ENCODE measurements at places on chromosomes 3 and 15. TPM values are rescaled to one million over a fixed set of nuclear protein-coding genes. Genes with fewer than 3 reads are reported as not detected.

DNA sequence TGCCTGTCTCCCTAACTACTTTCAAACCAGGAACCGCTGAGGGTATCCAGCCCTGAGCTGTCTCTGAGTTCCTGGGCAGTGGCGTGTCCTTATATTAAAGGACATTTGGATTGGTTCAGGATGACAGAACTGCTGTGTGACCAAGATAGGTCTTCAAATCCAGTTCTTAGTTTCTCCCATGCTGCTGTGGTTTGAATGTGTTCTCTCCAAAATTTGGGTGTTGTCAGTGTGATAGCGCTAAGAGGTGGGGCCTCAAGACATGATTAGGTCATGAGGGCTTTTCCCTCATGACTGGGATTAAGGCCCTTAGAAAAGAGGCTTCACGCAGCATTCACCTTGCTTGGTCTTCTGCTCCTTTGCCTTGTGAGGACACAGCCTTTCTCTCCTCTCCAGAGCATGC, 376.5 kb upstream of the TPM1 start:
- DNase-seq = no peak

DNA sequence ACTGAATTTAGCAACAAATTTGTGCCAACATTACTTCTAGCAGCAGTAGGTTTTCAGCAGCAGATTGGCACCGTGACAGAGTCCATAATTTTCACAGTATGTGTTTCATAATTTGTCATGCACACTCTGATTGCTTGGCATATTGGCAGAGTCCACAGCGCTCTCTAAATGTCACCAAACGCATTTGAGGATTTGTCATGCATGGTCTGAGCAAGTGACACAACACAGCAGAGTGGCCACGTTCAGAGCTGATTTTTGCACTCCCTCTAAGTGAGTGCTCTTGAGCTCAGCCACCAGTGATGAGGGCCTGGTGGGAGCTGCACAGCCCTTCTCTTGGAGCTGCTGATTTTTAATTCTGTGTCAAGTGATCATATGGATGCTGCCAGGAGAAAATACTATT, 1270.8 kb downstream of the ROBO1 start:
- DNase-seq = no peak

DNA sequence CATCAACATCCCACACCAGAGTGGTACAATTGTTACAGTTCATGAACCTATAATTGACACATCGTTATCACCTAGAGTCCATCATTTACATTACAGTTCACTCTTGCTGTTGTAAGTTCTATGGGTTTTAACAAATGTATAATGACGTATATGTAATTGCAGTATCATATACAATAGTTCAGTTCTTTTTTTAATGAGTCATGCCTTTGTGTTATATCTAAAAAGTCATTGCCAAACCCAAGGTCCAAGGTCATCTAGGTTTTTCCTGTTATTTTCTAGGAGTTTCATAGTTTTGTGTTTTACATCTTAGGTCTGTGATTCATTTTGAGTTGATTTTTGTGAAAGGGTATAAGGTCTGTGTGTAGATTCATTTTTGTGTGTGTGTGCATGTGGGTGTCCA, 160.9 kb upstream of the GALNT15 start:
- DNase-seq = no peak

DNA sequence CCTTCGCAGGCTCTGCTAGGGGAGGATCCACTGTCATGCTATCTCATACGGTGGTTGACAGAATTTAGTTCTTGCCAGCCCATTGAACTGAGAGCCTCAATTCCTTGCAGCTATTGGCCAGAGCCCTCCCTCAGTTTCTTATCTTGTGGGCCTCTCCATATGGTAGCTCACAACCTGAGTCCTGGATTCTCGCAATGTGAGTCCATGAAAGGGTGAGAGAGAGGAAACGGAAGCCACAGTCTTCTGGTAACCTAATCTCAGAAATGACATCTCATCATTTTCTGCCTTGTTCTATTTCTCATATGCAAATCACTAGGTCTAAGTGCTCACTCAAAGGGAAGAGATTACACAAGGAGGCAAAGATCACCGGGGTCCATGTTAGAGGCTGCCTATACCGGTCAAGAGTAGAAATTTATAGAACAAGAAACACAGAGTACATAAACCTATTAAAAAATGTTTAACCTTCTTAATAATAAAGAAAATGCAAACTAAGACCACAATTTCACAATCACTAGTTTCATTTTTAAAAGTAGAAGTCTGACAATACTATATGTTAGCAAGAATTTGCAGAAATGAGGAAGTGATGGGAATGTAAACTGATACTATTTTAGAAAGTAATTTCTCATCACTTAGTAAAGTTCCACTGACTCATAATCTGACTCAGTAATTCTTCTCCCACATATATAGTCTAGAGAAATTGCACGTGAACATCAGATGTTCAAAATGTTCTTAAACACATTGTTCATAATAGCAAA, 378.4 kb upstream of the AGTR1 start:
- DNase-seq = no peak

GRCh38 chr15:77627581-77627980, 5.1 kb downstream of the LINGO1 start:
- DNase-seq = no peak

DNA sequence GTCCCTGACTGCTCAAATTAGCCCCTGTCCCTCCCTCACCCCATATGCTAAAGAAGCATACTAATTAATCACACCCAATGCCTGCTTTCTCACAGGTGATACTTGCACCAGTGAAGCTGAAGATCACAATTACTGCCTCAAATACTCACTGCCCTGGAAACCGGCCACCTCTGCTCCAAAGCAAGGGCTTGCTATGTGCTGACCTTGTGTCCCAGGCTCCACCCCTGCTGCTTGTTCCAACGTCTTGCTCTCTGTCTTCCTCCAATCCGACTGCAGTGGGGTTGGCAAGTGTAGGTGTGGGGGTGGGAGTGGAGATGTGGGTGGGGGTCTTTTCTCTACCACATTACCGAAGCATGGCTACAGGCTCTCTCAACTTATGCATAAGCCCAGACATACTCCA, 55.7 kb upstream of the PSMD6 start:
- DNase-seq = no peak

GRCh38 chr3:152257563-152258035, 11.1 kb upstream of the MBNL1 start:
- DNase-seq = no peak

- no peak for DNase-seq
These were observed 211.4 kb downstream of the NR1D2 start for GRCh38 chr3:24156466-24156865.

The METTL6 gene
- 9.1 TPM for total RNA-seq

The SUSD5 gene
- 3.8 TPM for total RNA-seq

The NUSAP1 gene
- 8.2 TPM for total RNA-seq

The MKRN2OS gene
- total RNA-seq = 3.6 TPM

The HIGD2B gene
- total RNA-seq = not detected
